ENCODE measurements at places on chromosomes 4 and X.
A peak's percentile ranks its signal among the peaks of the same experiment; 100 is the strongest.

DNA sequence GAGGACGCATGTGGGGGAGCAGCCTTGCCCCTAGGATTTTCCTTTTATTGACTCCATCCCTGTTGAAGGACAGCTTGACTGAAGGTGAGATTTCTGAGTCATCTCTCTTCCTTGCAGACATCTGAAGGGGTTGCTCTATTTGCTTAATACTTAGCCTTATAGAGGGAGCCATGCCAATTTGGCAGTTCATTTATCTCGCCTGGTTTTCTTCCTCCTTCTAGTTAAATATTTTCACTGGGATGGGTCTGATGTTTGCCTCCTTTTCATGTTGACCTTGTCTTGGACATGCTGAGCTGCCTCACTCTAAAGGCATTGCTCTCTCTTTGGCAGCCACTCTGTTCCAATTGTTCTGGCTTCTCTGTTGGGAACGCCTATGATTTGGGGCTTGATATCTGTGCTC is 151.0 kb upstream of the PSAPL1 start:
- DNase-seq: no peak

DNA sequence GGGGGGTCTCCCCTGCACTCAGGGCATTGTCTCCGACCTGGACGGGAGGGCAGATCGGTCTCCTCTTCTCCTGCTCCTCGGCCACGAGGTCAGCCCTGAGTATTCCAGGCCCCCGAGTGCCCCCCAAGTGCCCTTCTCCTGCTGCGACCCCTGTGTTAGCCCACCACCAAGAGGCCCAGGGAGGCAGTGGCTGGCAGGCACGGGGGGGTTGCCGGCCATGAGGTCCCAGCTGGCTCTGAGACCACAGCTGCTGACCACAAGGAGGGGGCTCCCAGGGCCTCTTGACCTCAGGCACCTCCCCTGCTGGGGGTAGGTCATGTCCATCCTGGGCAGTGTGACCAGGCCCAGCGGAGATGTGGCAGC is 186.1 kb upstream of the PSAPL1 start:
- DNase-seq: no peak

GRCh38 chrX:64205441-64205734 is at the start of gene AMER1:
Gene AMER1 (minus strand): TSS chrX:64205708. CDS start chrX:64193286, 12,422 bp downstream.
- DNase-seq: no peak

DNA sequence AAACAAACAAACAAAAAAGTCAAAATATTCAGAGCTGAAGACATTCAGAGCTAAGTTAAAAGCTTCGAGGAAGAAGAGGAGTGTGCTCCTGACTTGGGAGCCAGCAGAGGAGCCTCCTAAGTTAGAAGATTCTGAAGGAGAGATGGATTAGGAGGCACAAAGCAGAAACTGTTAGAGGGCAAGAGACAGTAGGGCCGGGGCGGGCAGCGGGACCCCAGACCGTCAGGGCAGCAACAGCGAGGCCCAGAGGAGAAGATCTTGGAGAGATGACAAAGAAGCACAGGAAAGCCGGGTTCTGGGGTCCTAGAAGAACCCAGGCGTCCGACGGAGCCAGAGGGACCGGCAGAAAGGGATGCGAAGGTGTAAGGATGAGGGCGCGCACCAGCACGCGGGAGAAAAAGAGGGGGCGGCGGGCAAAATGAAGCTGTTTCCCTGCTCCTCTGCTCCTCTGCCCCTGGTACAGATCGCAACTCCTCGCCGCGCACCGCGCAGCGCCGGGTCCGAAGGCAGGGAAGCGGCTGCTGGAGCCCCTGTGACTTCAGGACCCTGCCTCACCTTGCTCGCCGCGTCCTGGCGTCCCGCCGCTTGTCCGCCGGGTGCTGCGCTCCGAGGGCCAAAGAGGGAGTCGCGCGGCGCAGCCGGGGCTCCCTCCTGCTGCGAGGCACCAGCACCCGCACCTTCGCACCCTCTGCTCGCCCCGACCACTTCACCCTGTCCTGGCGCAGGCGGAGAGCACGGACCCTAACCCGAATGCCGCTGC is 477 bp downstream of the KLHL13 start:
- no peak for DNase-seq

GRCh38 chrX:133405498-133406185 is 9.6 kb downstream of the GPC4 start:
- DNase-seq: no peak

DNA sequence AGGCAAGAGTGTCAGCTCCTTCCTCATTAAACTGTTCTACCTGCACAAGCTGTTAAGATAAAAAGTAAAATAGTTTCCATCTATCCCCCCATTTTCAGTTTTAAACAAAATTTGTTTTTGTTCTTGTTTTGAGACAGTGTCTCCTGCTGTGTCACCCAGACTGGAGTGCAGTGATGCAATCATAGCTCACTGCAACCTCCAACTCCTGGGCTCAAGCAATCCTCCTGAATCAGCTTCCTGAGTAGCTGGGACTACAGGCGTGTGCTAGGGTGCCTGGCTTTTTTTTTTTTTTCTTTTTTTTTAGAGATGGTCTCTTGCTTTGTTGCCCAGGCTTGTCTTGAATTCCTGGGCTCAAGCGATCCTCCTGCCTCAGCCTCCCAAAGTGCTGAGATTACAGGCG is 105.4 kb downstream of the HS6ST2 start:
- DNase-seq: no peak

- peak; percentile 12 for DNase-seq
Observed at GRCh38 chr4:64614276-64614675, 205.0 kb upstream of the TECRL start.

DNA sequence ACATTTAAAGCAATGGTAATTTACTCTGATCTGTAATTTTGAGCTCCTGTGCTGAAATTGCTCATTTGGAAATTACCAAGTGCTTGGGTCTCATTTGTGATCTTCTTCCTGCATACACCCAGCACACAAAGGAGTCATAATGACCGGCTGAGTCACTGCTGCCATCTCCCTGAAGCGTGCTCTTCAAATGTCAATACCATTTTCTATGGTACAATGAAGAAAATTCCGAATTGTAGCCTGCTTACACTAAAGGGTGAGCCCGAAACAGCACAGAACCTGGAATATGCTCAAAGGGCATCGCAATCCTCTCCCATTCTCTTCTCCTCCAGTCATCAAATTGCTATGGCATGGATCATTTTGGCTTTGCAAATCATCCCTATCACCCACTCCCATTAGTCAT is 140.5 kb downstream of the GRIA3 start:
- no peak for DNase-seq

- DNase-seq: peak; percentile 81
Observed at GRCh38 chr4:173509036-173510001, 20.7 kb downstream of the HAND2 start.

DNA sequence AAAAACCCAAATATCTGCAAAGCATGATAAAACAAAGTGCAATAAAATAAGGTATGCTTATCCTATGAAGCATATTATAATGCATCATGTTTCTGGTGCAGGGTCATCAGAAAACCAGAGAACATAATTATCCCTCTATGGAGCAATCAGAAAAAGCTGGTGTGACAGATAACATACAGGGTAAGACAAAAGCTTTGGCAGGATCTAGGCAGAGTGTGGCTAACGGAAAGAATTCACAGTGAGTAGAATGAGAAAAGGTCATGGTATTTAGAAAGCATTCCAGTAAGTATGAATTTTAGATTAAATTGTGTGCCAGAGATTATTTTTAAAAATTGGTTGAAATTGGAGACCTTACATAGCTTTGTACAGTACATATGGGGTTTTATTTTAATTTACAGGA is 29.0 kb upstream of the UGT2B4 start:
- no peak for DNase-seq

GRCh38 chr4:70925899-70926635 is 23.9 kb downstream of the MOB1B start:
- DNase-seq: no peak

GRCh38 chr4:141548791-141549190 is 87.6 kb upstream of the IL15 start:
- no peak for DNase-seq

GRCh38 chr4:126213996-126214395 is 899.2 kb downstream of the FAT4 start:
- DNase-seq: no peak

GRCh38 chr4:189548484-189549125 is 392.1 kb upstream of the FRG1 start:
- DNase-seq: no peak

DNA sequence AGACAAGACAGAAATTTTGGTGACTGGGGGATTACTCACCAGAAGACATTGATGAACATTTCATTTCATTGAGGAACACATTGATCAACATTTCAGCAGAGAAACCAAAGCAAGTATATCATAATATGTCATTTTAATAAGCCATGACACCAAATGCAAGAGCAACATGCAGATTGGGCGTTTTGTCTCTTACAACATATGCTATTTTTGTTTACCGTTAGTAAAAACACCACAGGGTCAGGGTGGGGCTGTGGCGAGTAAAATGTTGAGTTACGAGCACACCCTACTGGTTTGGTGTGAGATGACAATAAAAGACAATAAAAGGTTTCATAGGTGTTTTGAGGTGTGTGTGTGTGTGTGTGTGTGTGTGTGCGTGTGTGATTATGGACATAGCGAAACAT is 294.5 kb downstream of the PDGFC start:
- no peak for DNase-seq

DNA sequence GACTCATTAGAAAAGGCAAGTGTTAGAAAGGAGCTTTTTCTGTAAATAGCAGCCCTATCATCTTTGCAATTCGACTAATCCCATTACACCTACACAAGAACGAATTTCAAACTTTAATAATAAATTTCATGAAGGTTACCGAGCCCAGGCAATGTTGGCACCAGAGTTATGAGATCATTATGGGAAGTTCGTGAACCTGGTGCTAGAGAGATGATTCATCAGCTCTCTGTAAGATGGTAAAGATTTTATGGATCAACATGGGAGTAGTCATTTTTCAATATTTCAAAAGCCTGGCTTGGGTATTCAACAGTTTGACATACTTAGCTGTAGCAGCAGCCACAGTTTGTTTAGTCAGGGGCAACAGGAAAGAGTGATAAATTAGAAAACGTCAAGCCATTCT is 35.8 kb downstream of the AMELX start:
- no peak for DNase-seq

Measured in brain (organoid and tissue), 16 donors.